Stimulated activated CD4-positive, alpha-beta T cell treated with anti-CD3 and anti-CD28 coated beads, Interleukin-12 subunit alpha, Interleukin-12 subunit beta, amount 100 ng/mL, for 4 hours (primary cell): ENCODE measurements at places on chromosomes 6 and 20.

DNA sequence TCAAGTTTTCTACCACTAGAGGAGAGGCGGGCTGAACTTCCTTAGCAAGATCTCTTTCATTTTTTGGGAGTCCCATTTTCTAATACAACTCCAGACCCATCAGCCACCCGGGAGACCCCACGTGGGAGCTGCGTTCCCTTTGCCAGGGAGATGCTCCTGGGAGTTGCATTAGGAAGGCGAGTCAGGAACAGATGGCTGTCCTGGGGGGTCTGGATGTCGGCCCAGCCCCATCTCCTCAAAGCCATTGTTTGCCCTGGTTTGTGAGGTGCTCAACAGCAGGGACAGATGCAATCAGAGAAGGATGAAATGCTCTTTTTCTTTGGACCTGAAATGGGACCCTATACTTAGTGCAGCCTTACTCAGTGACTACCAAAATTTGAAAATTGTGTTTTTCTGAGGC is 39.4 kb downstream of the CARMIL1 start:
- no peak for DNase-seq

- no peak for DNase-seq
Observed at GRCh38 chr6:14676064-14676463, 558.5 kb downstream of the CD83 start.

GRCh38 chr6:108872141-108872557 is 23.9 kb downstream of the ARMC2 start:
- DNase-seq = no peak

DNA sequence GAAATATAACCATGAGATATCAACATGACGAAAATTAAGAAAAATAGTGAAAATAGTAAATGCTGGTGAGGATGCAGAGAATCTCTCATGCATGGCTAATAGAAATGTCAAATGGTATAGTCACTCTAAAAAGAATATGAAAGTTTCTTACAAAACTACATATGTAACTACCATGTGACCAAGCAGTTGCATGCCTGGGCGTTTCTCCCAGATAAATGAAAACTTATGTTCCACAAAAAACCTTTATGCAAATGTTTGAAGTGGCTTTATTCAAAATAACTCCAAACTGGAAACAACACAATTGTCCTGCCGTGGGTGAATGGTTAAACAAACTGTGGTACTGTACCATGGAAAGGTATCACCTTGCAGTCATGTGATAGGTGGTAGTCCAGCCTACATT is 112.4 kb downstream of the HDGFL1 start:
- DNase-seq = no peak

- no peak for DNase-seq
Observed at GRCh38 chr6:134073161-134073560, 20.7 kb upstream of the SLC2A12 start.

- DNase-seq = no peak
Observed at GRCh38 chr6:158557927-158558326, 2.0 kb upstream of the TMEM181 start.

DNA sequence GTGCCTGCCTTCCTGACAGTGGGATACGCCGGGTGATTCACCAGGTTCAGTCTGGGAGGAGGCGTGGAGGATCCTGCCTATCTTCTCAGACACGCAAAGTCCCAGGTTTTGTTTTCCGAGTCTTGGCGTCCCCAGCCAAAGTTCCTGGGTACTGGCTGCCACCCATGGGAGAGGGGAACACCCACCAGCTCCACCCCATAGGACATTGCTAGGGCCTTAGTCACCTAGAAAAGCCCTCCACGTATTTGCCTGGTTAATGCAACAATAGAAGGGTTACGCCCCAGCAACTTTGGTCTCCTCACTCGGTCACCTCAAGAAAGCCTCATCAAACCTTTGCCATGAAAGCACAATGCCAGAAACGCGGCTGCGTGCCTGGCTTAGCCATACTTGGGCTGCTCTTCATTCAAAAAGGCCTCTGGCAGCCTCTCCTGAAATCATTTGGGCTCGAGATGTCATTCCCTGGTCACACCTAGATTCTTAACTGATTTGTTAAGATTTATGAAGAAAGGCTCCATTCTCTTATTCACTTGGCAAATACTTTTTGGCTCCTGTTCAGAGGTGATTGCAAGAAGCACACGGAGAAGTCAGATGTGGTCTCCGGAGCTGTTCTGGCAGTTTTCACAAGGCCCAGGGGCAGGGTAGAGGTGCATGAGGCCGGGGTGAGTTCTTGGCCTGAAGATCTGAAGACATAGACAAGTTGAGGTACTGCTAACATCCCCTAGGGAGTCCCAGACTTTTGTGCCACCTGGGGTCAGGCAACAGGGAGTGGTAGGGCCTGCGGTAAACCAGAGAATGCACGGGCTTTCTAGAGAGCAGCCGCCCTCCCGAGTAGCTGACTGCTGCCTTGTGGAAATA is 35.5 kb upstream of the ZNF133 start:
- no peak for DNase-seq

DNA sequence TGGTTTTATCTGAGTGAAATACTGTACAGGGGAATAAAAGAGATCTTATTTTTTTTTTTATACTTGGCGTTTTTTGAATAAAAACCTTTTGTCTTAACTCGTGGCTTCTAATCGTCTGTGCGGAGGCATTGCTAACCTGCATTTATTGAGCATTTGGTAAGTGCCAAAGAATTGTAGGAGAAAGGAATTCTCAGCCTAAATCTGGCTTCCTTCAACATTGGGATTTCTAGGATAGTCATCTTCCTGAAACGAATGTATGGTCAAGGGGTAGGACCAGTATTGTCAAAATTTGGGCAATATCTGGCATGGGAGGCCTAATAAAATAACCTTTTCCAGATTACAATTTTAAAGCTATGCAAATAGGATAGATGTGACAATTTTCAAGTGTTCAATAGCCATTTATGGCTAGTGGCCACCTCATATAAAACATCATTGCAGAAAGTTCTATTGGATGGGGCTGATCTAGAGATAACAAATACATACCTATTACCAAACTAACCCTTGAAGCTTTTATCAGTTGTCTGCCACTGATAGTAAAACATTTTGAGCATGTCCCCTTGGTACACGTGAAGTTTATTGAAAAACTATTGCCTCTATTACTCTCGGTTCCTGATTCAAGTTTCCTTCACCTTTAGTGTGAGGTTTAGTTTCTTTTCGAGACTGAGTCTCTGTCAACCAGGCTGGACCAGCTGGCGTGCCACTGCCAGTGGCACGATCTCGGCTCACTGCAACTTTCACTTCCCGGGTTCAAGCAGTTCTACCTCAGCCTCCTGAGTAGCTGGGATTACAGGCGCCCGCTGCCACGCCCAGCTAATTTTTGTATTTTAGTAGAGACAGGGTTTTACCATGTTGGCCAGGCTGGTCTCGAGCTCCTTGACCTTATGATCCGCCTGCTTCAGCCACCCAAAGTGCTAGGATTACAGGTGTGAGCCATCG is 5.6 kb downstream of the PIM1 start:
- no peak for DNase-seq

DNA sequence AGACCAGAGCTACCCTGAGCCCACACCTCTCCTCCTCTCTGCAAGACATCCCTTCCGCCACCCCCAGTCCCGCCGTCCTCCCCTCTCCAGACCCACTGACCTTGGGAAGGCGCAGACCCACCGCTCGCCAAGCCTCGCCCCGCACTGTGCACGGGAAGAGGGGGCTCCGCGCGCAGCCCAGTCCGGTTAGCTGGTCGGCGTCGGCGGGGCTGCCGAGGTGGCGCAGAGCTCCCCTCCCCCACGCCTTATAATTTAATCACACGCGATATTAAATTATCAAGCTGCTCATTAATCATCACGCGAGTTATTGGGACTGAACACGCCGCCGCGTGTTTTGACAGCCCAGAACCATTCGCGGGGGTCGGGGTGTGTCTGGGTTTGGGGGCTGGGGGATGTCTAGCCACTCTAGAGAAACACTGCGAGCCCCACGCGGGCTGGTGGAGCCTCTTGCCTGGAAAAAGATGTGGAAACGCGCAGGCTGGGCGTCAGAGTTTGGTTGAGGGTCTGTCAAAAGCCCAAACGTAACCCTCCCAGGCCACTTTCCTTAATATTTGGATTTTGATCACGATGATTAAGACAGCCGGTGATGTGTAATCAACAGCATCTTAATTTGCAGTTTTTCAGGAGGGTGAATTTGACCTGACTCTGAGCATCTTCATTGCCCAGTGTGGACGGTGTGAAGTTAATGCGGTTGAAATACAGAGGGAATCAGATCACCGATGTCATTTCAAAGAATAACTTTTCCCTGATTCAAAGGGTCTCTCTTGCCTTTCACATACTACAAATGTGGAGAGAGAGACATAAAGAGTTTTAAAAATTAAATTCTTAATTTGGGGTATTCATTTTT is at the start of gene LINC00237:
TSS of gene LINC00237 (minus strand) at position 188 of the 847 bp plus-strand sequence.
- no peak for DNase-seq

DNA sequence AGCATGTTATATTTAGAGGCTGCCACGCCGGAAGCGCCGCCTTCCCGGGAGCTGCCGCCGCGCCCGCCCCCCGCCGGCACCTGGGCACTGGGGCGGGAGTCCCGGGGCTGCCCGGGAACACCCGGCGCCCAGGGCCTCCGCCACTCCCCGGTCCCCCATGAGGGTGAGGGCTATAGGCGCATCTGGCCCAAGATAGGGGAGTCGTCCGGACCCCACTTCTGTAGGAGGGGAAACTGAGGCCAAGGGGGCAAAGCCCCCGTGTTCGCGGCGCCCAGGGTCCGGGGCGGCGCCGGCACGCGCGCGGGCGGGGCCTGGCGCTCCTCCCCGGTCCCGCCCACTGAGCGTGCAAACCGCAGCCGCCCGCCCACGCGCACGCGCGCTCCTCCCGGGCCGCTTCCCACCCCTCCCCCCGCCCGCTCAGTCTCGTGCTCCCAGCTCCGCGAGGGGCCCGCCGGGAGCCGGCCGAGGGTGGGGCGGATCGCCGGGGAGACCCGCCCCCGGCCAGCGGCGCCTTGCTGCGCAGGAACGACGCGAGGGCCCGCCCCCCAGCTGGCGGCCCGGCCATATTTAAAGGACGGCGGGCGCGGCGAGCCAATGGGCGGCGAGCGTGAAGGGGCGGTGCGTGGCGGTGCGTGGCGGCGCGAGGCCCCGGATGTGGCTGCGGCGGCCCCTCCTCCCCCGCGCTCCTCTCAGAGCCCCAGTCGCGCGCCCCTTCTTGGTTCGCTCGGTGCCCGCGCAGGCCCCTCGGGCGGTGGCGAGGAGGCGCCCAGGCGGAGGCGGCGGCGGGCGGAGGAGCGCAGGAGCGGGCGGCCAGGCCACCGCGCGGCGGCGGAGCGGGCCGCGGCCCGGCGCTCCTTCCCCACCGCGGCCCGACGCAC is at the start of gene LSM14B:
TSS of gene LSM14B (plus strand) at position 700 of the 878 bp plus-strand sequence. CDS start 192 bp downstream, outside the sequence.
- peak; percentile 99 for DNase-seq

GRCh38 chr6:40852779-40853373 is 186.1 kb downstream of the UNC5CL start:
- peak; percentile 3 for DNase-seq

DNA sequence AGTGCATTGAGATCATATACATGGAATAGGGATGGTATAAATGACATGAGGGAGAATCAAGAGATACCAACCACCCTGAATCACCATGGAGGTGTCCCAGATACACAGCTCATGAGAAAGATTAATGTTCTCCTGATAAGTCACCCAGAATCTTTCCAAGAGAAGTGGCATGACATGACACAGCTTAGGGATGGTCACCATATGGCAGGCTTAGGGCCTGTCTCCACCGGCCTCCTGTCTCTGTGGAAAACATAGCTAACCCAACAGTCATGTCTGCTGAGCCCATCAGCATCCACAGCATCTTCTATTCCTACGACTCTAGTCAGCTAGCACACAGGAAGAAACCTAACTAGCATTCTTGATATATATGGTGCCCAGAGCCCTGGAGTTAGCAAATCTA is 133.3 kb downstream of the IPCEF1 start:
- DNase-seq = no peak

- no peak for DNase-seq
Observed at GRCh38 chr6:3946778-3947177, 97.6 kb downstream of the FAM50B start.

DNA sequence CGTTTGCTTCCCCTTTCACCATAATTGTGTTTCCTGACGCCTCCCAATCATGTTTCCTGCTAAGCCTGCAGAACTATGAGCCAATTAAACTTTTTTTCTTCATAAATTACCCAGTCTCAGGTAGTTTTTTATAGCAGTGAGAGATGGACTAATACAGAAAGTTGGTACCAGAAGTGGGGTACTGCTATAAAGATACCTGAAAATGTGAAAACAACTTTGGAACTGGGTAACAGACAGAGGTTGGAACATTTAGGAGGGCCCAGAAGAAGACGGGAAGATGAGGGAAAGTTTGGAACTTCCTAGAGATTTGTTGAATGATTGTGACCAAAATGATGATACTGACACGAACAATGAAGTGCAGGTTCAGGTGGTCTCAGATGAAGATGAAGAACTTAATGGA is 1058.6 kb upstream of the CITED2 start:
- DNase-seq = no peak

GRCh38 chr20:19735446-19735845 is 22.6 kb upstream of the RIN2 start:
- DNase-seq = no peak

DNA sequence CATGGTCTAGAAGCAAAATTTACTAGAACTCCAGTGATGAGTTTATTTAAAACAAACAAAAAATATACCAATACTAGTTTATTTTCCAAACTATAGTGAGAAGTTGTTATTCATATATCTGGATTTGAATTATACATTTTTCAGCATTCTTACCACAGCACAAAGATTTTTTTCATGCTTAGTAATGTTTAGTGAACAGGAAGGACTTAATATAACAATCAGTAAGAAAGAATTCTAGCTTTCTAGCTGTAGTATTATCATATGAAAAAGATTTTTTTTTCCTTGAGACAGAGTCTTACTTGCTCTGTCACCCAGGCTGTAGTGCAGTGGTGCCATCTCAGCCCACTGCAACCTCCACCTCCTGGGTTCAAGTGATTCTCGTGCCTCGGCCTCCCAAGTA is 13.8 kb downstream of the MARCKS start:
- no peak for DNase-seq

- DNase-seq = no peak
Observed at GRCh38 chr6:90231308-90231707, 65.3 kb downstream of the BACH2 start.

DNA sequence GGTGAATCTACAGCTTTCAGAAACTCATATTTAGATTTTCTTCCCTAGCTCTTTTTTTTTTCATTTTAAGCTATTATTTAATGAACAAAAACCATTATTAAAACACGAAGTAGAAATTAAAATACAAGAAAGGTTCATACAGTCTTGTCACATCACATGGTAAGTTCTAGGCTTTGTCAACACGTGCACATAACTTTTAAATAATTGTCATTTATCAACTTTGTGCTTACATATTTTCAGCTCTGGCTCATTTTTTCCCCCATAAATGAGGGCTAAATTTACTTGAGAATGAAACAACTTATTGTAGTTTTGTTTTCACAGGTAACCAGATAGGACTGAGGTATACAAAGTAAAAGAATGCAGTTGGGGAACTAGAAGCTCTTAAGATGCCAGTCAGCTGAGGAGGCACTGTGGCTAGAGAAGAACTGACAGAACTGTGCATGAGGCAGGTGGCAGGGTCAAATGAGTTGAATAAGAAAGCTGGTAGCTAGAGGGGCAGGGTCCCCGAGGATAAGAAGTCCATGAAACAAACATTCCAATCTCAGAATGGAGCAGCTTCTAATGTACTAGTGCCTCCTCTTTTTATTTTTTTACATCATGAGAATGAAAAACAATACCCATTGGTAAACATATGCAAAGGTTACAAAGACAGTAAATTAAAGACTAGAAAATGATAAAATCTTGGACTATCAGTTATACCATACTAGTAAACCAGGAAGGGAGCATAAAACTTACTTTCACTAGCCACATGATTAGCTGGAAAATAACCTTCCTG is 141.5 kb downstream of the MYB start:
- no peak for DNase-seq
